Tracheal epithelial cell (primary cell): ENCODE measurements at places on chromosomes 6 and 20. TPM values are rescaled to one million over a fixed set of nuclear protein-coding genes. Genes with fewer than 3 reads are reported as not detected.

The SAPCD1 gene
- total RNA-seq: not detected in 2 replicates

The RAET1L gene
- total RNA-seq: 2.3 and 9.4 TPM in 2 replicates

The BPI gene
- total RNA-seq: not detected in 2 replicates

The EBF4 gene
- 1.1 and 1.2 TPM in 2 replicates for total RNA-seq

The RALGAPA2 gene
- 10.6 and 13.9 TPM in 2 replicates for total RNA-seq

The PRKN gene
- 0.48 and 0.64 TPM in 2 replicates for total RNA-seq

The PRSS16 gene
- 5.5 and 6.7 TPM in 2 replicates for total RNA-seq

The TXLNB gene
- not detected in 2 replicates for total RNA-seq
